ENCODE measurements at places on chromosomes 7 and 10. TPM values are rescaled to one million over a fixed set of nuclear protein-coding genes. Genes with fewer than 3 reads are reported as not detected.

INMT gene
- 3.5 TPM for total RNA-seq

BCL7B gene
- total RNA-seq: 28.5 TPM

LIPK gene
- total RNA-seq: not detected

GRCh38 chr7:15489861-15490260 lies 72.0 kb downstream of the AGMO start:
- DNase-seq: no peak

- DNase-seq: no peak
Measured at GRCh38 chr7:45417268-45417667, 156.9 kb upstream of the ADCY1 start.

DNA sequence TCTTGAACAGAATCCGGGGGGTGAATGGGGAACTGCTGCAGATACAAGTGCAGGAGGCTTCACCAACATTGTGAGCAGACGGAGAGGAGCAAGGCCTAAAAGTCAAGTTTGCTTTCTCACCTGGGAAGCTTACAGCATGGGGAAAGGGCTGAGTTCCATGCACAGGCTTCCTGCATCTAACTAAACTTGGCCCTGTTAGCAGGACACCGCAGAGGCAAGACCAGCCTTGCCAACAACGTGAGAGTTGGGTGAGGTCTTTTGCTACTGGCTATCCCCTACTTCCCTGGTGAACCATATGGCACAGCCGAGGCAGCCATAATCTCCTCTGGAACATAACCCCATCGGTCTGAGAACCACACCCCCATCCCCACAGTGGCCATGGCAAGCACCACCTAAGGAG lies 14.2 kb upstream of the ADAM22 start:
- DNase-seq: no peak

DNA sequence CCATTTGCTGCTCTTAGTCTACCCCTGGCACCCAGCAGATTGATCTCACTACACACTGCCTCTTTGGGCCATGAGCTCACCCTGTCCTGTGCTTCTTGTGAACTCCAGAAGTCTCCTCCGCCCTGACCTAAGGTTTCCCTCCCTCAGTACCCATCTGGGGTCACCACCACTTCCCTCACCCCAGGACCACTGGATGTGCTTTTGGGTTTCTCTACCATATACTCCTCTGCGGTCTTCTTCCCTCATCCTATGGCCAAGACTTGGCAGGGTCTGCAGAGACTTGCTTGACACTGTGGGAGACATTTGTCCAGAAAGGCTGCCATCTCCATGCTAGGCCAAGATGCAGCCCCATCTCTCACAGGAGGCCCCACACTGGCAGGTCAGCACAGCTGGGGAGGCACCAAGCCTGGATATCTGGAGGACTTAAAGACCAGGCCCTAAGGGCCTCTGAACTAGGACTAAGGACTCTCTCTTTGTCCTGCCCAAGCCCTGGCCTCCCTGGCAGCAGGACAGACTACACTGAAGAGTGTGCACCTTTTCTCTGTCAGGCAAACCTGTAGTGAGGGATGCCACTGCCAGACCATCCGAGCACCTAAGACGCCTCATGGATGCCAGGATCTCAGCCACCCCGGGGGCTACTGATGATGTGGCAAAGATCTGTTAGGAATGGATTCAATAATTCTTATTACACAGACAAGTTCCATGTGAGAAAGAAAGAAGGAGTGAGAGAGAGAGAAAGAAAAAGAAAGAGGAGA lies 134.6 kb downstream of the ZNF467 start:
- DNase-seq: no peak

GRCh38 chr7:140723574-140723973 lies 27.1 kb downstream of the NDUFB2 start:
- DNase-seq: no peak

All from WTC11 (cell line).